Mononuclear cell (primary cell): ENCODE measurements at places on chromosomes 6 and 20. TPM values are rescaled to one million over a fixed set of nuclear protein-coding genes. Genes with fewer than 3 reads are reported as not detected.

Gene OVOL2
- not detected for total RNA-seq

Gene CSNK2A1
- 54.7 TPM for total RNA-seq

Gene SH3BGRL2
- total RNA-seq: 26.1 TPM

Gene MYCT1
- total RNA-seq: 2.5 TPM

Gene ROS1
- not detected for total RNA-seq

Gene GCNT2
- total RNA-seq: 6.8 TPM

Gene CALHM4
- 0.21 TPM for total RNA-seq

Gene ECT2L
- not detected for total RNA-seq

Gene KCNK16
- not detected for total RNA-seq

Gene DNAH8
- 0.10 TPM for total RNA-seq

Gene HLA-DQA1
- total RNA-seq: 12.5 TPM

Gene HLA-DPB1
- total RNA-seq: 166 TPM

Gene RPS6KA2
- total RNA-seq: 2.4 TPM

Gene NOX3
- not detected for total RNA-seq

Gene TASP1
- 8.6 TPM for total RNA-seq

Gene LY6G6D
- total RNA-seq: 1.0 TPM

Gene COX4I2
- not detected for total RNA-seq

Gene FERMT1
- under 0.01 TPM for total RNA-seq

Gene KIF25
- not detected for total RNA-seq

Gene PI3
- not detected for total RNA-seq

Gene FAM162B
- total RNA-seq: not detected

Gene SLC22A1
- 0.21 TPM for total RNA-seq

Gene CCDC170
- total RNA-seq: 1.2 TPM

Gene HDDC2
- total RNA-seq: 37.8 TPM
